Caco-2 (cell line): ENCODE measurements at places on chromosomes 5 and 9. TPM values are rescaled to one million over a fixed set of nuclear protein-coding genes. Genes with fewer than 3 reads are reported as not detected.

The MCC gene
- 0.09 TPM in 1 of 2 replicates, not detected in the other for total RNA-seq

The FOXD4L4 gene
- total RNA-seq: 0.26 and 0.32 TPM in 2 replicates

The CDKN2B gene
- 7.6 and 8.2 TPM in 2 replicates for total RNA-seq

The MARVELD2 gene
- 47.2 and 50.3 TPM in 2 replicates for total RNA-seq

The SLC6A7 gene
- not detected in 2 replicates for total RNA-seq

The MYOT gene
- not detected in 2 replicates for total RNA-seq

The IFNA14 gene
- total RNA-seq: not detected in 2 replicates

The CER1 gene
- total RNA-seq: not detected in 2 replicates

The PCDHGB2 gene
- 1.00 and 1.3 TPM in 2 replicates for total RNA-seq

The CYSTM1 gene
- 93.5 and 102 TPM in 2 replicates for total RNA-seq

The INSL4 gene
- not detected in 2 replicates for total RNA-seq

The ELOVL7 gene
- 16.4 and 19.1 TPM in 2 replicates for total RNA-seq

The TAF11L7 gene
- not detected in 2 replicates for total RNA-seq

The SCGB3A2 gene
- not detected in 2 replicates for total RNA-seq

The PTGDS gene
- total RNA-seq: not detected in 2 replicates

The UNC13B gene
- 19.7 and 20.8 TPM in 2 replicates for total RNA-seq

The PPP3R2 gene
- not detected in 2 replicates for total RNA-seq

The ADAMTS16 gene
- total RNA-seq: 0.11 TPM in 1 of 2 replicates, not detected in the other

The CCL28 gene
- 5.5 and 8.6 TPM in 2 replicates for total RNA-seq

The RNF38 gene
- 41.0 and 43.3 TPM in 2 replicates for total RNA-seq

The DAB2IP gene
- total RNA-seq: 18.0 and 26.0 TPM in 2 replicates
